ENCODE measurements at places on chromosomes 4 and X.

DNA sequence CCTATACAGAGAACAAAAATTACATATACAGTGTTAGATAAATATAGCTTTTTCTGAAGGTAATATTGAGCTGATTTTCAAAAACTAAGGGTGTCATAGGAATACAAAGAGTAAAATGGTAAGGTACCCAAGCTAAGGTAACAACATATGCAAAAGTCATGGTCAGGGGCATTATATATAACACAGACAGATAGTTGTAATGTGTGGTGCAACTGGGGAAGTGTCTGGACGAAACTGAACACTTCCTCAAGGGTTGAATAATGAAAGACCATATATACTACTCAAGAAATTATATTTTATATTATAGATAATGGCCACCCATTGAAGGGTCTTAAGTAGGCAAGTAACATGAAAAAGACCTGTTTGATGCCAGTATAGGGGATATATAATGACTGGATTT, 262.1 kb upstream of the CXXC4 start:
- no peak for DNase-seq

- no peak for DNase-seq
Observed at GRCh38 chr4:90039122-90039521, 88.1 kb upstream of the CCSER1 start.

GRCh38 chr4:68358988-68359387, 9.1 kb upstream of the YTHDC1 start:
- DNase-seq: no peak

DNA sequence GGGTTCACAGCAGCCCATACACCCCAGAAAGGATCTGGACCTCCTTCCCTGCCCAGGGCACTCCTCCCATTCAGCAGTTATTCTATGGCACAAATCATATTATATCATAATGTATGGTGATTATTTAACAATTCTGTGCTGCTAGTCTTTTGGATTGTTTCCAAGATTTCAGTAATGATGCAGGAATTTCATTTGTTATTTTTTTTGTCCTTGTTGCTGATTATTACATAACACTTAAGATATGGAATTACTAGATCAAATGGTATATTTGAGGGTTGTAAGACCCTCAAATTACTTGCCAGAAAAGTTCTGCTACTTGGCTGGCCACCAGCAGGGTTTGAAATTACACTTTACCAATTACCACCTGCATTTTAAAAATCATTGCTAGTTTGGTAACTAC, 36.4 kb downstream of the QDPR start:
- no peak for DNase-seq

DNA sequence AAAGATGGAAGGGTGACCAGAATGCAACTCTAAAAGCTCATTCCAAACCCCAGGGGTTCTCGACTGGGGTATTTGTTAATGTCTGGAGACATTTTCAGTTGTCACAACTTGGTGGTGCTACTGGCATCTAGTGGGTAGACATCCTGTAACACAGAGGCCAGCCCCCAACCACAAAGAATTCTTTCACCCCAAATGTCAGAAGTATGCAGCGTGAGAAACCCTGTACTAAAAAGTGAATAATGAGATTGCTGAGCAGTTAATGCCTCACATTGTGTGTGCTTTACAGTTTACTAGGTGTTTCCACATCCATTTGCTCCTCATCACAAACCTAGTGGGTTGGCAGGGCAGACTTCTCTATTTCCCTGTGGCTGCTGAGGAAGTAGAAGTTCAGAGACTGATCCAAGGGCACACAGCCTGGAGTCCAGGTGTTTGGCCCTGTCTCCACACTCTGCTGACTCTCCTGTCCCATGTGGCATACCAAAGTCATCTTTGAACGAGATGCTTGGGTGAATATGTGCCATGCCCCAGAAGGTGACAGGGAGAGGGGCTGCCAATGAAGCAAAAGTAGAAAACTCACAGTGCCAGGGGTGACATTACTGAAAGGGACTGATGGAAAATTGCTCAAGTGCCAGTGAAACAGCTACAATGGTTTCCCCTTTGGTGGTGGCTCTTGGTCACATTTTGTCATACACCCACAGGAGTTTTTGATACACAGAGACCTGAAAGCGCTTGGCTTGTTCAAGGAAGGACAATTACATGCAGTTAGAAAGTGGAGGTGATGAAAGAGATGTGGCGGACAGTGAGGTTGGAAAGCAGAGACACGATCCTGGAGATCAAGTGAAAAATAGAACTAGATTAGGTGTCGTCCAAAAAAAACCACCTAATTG, 10.1 kb upstream of the TMEM154 start:
- DNase-seq: no peak

DNA sequence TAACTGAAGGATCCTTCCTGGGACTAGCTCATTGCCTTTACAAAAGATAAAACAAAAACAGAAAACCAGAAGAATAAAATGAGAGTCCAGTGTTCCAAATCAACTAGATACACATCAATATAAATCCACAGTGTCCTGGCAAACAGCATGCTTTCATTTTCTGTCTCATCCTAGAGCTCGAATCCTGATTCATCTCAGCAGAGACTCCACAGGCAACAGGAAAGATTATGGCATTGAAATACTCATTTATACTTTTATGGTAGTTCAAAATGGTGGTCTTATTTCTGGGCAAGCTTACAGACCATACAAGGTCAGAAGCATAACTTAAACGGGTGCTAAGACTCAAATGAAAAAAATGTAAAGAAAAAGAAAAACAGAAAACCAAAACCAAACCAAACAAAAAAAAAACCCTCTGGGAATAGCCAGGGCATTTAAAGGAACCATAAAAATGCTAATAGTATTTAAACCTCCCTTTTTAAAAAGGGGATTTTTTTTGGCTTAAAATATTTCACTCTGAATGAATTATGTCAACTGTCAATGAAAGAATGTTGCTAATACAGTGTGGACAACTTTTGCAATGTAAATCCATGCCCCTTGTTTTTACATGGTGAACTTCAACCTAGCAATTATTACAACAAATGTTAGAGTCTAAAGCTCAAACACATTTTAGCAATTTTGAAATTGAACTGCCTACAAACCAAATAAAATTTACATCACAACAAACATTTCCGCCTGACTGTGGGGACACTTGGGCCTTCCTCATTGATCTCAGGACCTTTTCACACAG, 57.9 kb downstream of the GPR101 start:
- no peak for DNase-seq

- no peak for DNase-seq
Observed at GRCh38 chrX:619812-620531, 10.6 kb upstream of the SHOX start.
